Skin of body (tissue), 3 donors: ENCODE measurements at places on chromosomes 1 and 21. TPM values are rescaled to one million over a fixed set of nuclear protein-coding genes. Genes with fewer than 3 reads are reported as not detected.

DNA sequence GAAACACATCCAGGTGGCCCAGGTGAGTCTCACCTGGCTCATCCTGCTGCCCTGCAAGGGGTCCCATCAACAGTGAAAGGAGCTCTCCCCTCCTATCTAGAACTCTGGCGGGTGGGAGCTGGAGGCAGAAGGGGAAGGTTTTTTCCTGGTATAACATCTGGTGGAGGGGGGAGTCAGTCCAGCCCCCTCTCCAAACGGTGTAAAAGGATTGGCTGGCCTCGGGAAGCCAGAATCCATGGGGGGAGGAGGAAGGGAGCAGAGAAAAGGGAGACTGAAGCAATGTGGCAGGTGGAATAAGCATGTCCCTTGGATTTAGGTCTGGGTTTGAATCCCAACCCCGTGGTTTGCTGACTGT lies 1.2 kb upstream of the CAMK2N1 start:
- DNase-seq = peak; percentile 12

- no peak for DNase-seq
Observed at GRCh38 chr1:173084292-173084691, 33.6 kb upstream of the TNFSF18 start.

- DNase-seq = no peak
Observed at GRCh38 chr1:154329551-154330131, 4.3 kb downstream of the ATP8B2 start.

DNA sequence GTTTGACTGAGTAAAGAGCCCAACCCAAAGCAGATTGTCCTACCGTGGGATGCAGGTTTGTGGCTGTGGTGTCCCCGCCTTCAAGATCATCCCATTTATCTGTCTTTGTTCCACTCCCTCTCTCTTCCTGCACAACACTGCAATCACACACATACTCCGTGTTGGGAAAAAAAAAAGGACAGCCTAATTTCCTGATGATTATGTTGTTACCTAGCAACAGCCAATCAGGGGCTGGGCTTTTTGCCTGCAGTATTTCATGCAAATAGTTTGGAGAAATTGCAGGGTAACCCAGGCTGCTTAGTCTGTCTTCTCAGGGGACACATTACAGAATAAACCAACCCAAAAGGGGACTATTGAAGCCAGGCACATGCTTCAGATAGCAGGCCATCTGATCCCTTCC lies 38.3 kb downstream of the PHC2 start:
- DNase-seq = no peak

GRCh38 chr1:32485554-32486255 lies 20.8 kb downstream of the ZBTB8B start:
- no peak for DNase-seq

- DNase-seq = no peak
Observed at GRCh38 chr1:60864722-60865121, 217.6 kb upstream of the NFIA start.

The FLG2 gene
- 139 TPM for total RNA-seq

The CNR2 gene
- total RNA-seq = 0.10 TPM

- no peak for DNase-seq
Observed at GRCh38 chr1:84634536-84635205, 55.6 kb downstream of the SSX2IP start.

- DNase-seq = no peak
Observed at GRCh38 chr1:2999571-2999970, 21.7 kb upstream of the ACTRT2 start.

The DMRTA2 gene
- total RNA-seq = not detected

- peak; percentile 92 for DNase-seq
Observed at GRCh38 chr1:118949315-118949714, 38.8 kb downstream of the TBX15 start.
